T-helper 17 cell (primary cell): ENCODE measurements at places on chromosomes 13 and 19. TPM values are rescaled to one million over a fixed set of nuclear protein-coding genes. Genes with fewer than 3 reads are reported as not detected.

DNA sequence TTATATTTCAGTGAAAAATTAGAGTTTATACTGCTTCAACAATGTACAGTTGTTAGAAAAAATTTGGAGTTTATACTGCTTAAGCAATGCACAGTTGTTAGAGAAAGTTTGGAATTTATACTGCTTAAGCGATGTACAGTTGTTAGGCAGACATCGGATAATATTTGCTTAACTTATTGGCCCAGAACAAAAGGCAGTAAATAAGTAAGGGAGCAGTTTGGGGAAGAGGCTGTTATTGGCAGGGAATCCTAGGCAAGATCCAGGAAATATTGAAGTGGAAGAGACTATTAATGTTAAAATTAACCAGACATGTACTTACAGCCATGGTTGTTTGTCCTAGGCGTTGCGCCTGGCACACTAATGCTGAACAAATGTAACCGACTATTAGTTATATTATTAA lies 166.9 kb downstream of the GPC5 start:
- H3K4me3 ChIP-seq = no peak overlapping the region
- no peaks in the 10 kb centered on the region for H3K4me1 ChIP-seq
- H3K36me3 ChIP-seq = no peaks in the 10 kb centered on the region
- DNase-seq = no peak
- no peak overlapping the region for H3K27ac ChIP-seq

- no peak overlapping the region for H3K27ac ChIP-seq
- no peaks in the 10 kb centered on the region for H3K4me1 ChIP-seq
- DNase-seq = no peak
- no peaks in the 10 kb centered on the region for H3K27me3 ChIP-seq
- H3K4me3 ChIP-seq = no peak overlapping the region
These were observed 128.2 kb downstream of the PCDH9 start for GRCh38 chr13:67101730-67102467.

- peak overlapping the region; percentile 81 for H3K27ac ChIP-seq
- peaks cover 5% of the 10 kb centered on the region for H3K36me3 ChIP-seq
- H3K4me1 ChIP-seq = peaks cover 6% of the 10 kb centered on the region
- H3K4me3 ChIP-seq = peak overlapping the region; percentile 57
These were observed 98.8 kb upstream of the SERP2 start for GRCh38 chr13:44274771-44275205.

DNA sequence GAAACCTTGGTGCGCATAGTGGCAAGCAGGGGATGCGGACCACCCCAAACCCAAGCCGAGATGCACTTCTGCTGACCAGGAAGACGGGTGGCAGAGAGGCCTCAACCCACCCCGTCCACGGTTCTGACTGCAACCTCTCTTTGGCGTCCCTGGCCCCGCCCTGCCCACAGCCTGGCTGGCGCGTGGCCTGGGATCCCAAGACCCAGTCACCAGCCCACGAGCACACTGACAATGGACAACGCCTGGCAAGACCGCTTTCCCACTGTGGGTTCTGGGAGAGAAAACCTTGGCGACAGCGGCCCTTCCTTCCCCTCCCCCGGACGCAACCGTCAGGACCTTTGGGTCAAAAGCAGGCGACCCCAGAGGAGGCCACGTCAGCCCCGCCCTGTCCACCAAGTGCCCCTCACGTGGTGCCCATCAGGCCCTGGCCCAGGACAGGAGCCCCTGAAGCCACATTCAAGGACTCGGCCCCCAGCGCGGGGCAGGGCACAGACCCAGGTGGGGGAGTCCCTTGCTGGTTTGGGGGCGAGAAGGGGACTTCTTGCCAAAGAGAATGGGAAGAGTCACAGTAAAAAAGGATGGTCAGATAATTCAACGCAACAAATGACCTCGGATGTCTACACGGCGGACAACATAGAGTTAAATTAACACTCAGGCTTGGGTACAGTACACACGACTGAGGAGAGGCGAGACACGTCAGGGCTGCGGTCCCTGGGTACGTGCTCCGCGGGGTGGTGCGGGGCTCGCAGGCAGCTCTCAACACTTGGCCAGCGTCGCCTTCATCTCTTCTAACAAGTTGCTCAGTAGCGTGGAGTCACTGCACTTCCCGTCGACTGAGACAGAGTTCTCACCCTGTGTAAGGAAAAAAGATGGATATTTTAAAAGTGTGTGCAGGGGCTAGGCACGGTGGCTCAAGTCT lies 5.0 kb downstream of the IZUMO4 start:
- H3K4me1 ChIP-seq = peaks cover 7% of the 10 kb centered on the region
- no peak overlapping the region for H3K4me3 ChIP-seq
- H3K27me3 ChIP-seq = no peaks in the 10 kb centered on the region

DNA sequence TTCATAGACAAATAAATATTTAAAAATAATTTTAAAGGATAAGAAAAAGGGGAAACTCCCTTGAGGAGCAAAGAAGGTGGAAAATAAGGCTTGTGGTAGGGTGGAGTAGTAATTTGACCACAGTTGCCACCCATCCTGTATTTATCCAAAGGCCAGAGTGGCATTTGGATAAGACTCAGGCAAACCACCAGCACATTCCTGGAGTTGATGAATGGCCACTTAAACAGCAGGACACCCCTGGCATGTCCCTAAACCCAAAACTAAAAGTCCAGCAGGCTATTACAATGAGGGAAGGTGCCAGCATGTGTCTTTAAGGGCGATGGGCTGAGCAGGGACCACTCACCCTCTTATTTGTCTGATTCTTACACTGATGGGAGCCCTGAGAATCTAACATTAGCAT lies 9.8 kb upstream of the FRY start:
- no peaks in the 10 kb centered on the region for H3K27me3 ChIP-seq
- no peak overlapping the region for H3K27ac ChIP-seq
- no peak overlapping the region for H3K4me3 ChIP-seq
- H3K4me1 ChIP-seq = peaks cover 9% of the 10 kb centered on the region

DNA sequence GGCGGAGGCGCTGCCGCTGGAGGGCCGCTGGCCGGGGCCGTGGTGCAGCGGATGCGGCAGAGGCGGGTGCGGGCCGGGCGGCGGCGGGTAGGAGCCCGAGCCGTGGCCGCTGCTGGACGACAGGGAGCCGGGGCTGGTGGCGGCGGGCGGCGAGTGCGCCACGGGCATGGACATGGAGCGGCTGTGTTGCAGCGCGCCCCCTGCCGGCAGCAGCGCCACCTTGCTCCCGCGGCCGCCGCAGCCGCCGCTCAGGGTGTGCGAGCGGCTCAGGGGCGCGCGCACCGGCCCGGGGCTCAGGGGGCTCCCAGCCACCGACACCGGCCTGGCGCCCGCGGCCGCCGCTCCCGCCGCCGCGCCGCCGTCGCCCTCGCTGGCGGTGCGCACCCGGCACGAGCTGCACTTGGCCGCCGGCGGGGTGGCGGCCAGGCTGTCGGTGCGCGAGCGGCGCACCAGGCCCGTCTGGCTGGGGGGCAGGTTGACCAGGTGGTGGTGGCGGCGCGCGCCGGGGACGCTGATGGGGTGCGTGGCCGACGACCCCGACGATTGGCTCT lies 1.7 kb downstream of the IRS2 start:
- peaks cover 29% of the 10 kb centered on the region for H3K4me1 ChIP-seq
- H3K27ac ChIP-seq = no peak overlapping the region
- no peaks in the 10 kb centered on the region for H3K36me3 ChIP-seq
- DNase-seq = peak; percentile 57
- H3K4me3 ChIP-seq = peak overlapping the region; percentile 81
- no peaks in the 10 kb centered on the region for H3K27me3 ChIP-seq

DNA sequence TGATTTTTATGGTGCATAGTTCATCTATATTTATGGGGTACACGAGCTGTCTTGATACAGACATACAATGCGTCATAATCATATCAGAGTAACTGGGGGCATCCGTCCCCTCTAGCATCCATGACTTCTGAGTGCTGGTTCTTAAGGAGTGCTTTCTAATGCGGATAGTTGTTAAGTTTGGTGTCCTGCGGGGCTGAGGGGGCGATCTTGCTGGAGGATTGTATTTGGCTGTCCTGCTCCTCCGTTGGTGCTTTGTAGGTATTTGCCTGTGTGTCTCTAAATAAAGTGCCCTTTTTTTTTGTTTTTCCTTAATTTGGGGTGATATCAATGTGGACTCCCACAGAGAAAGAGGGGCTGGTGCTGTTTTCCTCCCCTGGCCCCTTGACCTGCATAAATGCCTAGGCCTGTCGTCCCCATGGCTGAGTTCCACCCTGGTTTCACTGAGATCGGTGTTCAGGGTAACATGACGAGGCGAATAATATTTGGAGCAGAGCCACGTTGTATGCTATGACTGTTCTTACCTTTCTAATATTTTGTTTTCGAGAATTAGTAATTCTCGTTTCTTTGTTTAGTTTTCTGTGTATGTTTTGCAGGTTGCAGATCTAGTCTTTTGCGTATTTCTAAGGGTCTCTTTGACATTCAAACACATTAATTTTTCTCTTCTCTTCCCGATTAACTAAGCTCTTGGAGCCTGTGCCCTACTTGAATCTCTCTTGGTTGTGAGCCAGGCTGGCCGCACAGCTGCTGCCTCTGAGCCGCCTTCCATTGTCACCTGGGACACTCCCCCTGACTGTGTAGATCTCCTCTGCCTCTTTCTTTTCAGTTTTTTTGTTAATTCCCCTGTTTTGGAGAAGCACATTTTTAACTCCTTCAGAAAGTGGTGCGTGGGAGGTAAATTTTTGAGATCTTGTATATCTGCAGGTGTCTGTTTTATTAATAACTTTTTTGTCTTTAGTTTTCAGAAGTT lies 100.3 kb downstream of the ARHGEF7 start:
- H3K36me3 ChIP-seq = no peaks in the 10 kb centered on the region
- H3K4me3 ChIP-seq = no peak overlapping the region
- no peak for DNase-seq
- peak overlapping the region; percentile 75 for H3K27ac ChIP-seq
- H3K27me3 ChIP-seq = no peaks in the 10 kb centered on the region

DNA sequence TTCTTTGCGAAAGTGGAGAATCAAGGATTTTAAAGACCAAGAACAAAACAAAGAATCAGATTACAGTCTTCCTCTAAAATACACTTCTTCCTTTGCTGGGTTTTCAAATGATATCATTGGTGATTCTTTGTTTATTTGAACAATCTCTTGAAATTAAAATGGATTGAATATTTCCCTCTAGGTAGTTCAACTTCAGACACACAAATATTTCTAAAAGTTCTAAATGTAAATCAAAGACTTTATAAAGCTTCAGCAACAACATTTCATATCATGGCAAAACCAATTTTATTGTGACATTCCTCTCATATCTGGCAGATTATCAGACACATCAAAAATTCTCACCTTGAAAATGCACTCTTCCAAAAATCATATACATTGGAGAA lies 13.0 kb downstream of the ZIC2 start:
- H3K27ac ChIP-seq = peak overlapping the region; percentile 74
- H3K4me1 ChIP-seq = peaks cover 7% of the 10 kb centered on the region
- H3K36me3 ChIP-seq = peaks cover 4% of the 10 kb centered on the region
- no peak overlapping the region for H3K4me3 ChIP-seq

GRCh38 chr13:79604752-79605151 lies 123.8 kb downstream of the NDFIP2 start:
- no peaks in the 10 kb centered on the region for H3K36me3 ChIP-seq
- DNase-seq = no peak
- H3K4me1 ChIP-seq = no peaks in the 10 kb centered on the region
- H3K27me3 ChIP-seq = no peaks in the 10 kb centered on the region

GRCh38 chr13:28658539-28658795 lies 463 bp upstream of the POMP start:
- H3K27me3 ChIP-seq = no peaks in the 10 kb centered on the region
- DNase-seq = no peak
- H3K27ac ChIP-seq = peak overlapping the region; percentile 97
- H3K4me1 ChIP-seq = peaks cover 57% of the 10 kb centered on the region

GRCh38 chr19:29054886-29055675 lies 157.9 kb downstream of the UQCRFS1 start:
- no peak overlapping the region for H3K27ac ChIP-seq
- H3K36me3 ChIP-seq = no peaks in the 10 kb centered on the region
- no peaks in the 10 kb centered on the region for H3K4me1 ChIP-seq
- peaks cover 8% of the 10 kb centered on the region for H3K27me3 ChIP-seq
- no peak for DNase-seq
- H3K4me3 ChIP-seq = no peak overlapping the region

- peak overlapping the region; percentile 63 for H3K4me3 ChIP-seq
- H3K4me1 ChIP-seq = peaks cover 9% of the 10 kb centered on the region
- peaks cover 19% of the 10 kb centered on the region for H3K27me3 ChIP-seq
- DNase-seq = no peak
These were observed 22.8 kb downstream of the WTIP start for GRCh38 chr19:34504273-34504808.

- peak; percentile 19 for DNase-seq
- peaks cover 31% of the 10 kb centered on the region for H3K27me3 ChIP-seq
- no peaks in the 10 kb centered on the region for H3K36me3 ChIP-seq
- H3K4me3 ChIP-seq = peak overlapping the region; percentile 84
- peaks cover 14% of the 10 kb centered on the region for H3K4me1 ChIP-seq
These were observed 47.6 kb downstream of the PTPRS start for GRCh38 chr19:5292822-5293611.

- peaks cover 11% of the 10 kb centered on the region for H3K4me1 ChIP-seq
- H3K27me3 ChIP-seq = no peaks in the 10 kb centered on the region
- no peak for DNase-seq
- H3K4me3 ChIP-seq = no peak overlapping the region
- peaks cover 3% of the 10 kb centered on the region for H3K36me3 ChIP-seq
- H3K27ac ChIP-seq = peak overlapping the region; percentile 56
These were observed 32.6 kb downstream of the TFDP1 start for GRCh38 chr13:113616991-113617749.

DNA sequence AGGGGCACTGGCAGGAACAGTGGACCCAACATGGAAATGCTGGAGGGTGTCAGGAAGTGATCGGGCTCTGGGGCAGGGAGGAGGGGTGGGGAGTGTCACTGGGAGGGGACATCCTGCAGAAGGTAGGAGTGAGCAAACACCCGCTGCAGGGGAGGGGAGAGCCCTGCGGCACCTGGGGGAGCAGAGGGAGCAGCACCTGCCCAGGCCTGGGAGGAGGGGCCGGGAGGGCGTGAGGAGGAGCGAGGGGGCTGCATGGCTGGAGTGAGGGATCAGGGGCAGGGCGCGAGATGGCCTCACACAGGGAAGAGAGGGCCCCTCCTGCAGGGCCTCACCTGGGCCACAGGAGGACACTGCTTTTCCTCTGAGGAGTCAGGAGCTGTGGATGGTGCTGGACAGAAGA lies 4.1 kb downstream of the KLK2 start:
- DNase-seq = no peak
- peaks cover 47% of the 10 kb centered on the region for H3K27me3 ChIP-seq
- no peak overlapping the region for H3K4me3 ChIP-seq

- no peak for DNase-seq
- H3K27ac ChIP-seq = peak within 1 kb of the TSS; percentile 19
- H3K27me3 ChIP-seq = peaks cover 21% of the 10 kb centered on the region
- H3K4me3 ChIP-seq = no peak within 1 kb of the TSS
- no peaks in the 10 kb centered on the region for H3K36me3 ChIP-seq
These were observed at the start of gene CBY2 for GRCh38 chr13:45702088-45702487. Gene CBY2, plus strand, starts transcription at chr13:45702320. Its CDS starts 71 bp downstream, at chr13:45702391.

DNA sequence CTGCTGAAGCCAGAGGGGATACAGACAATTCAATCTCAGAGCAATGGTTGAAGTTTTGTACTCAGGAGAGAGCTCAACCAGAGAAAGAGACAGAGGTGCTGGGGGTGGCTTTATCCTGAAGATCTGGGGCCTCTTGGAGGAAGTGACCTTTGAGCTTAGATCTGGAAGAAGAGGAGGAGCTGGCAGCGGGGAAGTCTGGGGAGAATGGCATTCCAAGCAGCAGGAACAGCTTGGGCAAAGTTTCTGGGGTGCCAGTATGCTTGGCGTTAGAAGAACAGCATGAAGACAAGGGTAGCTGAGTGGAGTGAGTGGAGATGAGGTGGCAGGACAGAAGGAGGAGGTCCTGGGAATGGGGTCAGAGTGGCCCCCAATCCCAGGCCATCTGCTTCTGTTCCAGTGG lies 11.3 kb downstream of the MAST3 start:
- H3K4me1 ChIP-seq = peaks cover 24% of the 10 kb centered on the region
- peak overlapping the region; percentile 94 for H3K4me3 ChIP-seq
- no peaks in the 10 kb centered on the region for H3K27me3 ChIP-seq

DCT gene
- 0.20 TPM for total RNA-seq

MICU2 gene
- total RNA-seq = 30.9 TPM

KLK13 gene
- total RNA-seq = not detected

EBI3 gene
- total RNA-seq = not detected

TEX29 gene
- total RNA-seq = not detected

NBEA gene
- 2.6 TPM for total RNA-seq

IGFL2 gene
- total RNA-seq = not detected

GAPDHS gene
- not detected for total RNA-seq

ZNF708 gene
- 14.9 TPM for total RNA-seq
